ENCODE measurements at places on chromosomes 5 and 9. TPM values are rescaled to one million over a fixed set of nuclear protein-coding genes. Genes with fewer than 3 reads are reported as not detected.

Gene GARIN3
- total RNA-seq: not detected

Gene MEGF10
- 0.06 TPM for total RNA-seq

Gene CAVIN4
- 1.2 TPM for total RNA-seq

Gene LCN15
- total RNA-seq: not detected

Gene CBY3
- total RNA-seq: not detected

Gene INVS
- total RNA-seq: 30.7 TPM

Gene ITK
- not detected for total RNA-seq

Gene BARHL1
- total RNA-seq: not detected

Data from aortic smooth muscle cell (primary cell).